ENCODE measurements at places on chromosomes 6 and 20. TPM values are rescaled to one million over a fixed set of nuclear protein-coding genes. Genes with fewer than 3 reads are reported as not detected.

- peak; percentile 84 for DNase-seq
Measured at GRCh38 chr20:49951151-49951550, 15.0 kb downstream of the RNF114 start.

LCA5 gene
- 5.0 TPM for total RNA-seq

BAK1 gene
- total RNA-seq, result 34.0 TPM

GRCh38 chr20:53905019-53905819 lies 165.2 kb downstream of the BCAS1 start:
- no peak for DNase-seq

DNA sequence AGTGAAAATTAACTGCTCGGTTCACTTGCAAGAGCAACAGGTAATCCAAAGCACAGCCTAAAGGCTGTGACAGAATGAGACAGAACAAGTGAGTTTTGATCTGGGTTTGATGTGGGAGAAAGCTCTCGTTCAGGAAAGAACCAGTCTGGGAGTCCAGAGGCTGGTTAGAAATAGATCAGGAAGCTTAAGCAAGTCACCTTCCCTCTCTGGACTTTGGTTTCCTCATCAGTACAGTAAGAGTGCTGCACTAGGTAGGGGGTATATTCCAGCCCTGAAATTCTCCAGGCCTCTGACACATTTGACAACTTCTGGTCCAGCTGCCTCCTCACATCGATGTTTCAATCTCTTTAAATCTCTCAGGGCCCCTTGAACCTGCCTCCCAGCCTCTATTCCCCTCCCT lies 33.7 kb upstream of the MDGA1 start:
- no peak for DNase-seq

MOXD1 gene
- total RNA-seq, result 207 TPM

DNA sequence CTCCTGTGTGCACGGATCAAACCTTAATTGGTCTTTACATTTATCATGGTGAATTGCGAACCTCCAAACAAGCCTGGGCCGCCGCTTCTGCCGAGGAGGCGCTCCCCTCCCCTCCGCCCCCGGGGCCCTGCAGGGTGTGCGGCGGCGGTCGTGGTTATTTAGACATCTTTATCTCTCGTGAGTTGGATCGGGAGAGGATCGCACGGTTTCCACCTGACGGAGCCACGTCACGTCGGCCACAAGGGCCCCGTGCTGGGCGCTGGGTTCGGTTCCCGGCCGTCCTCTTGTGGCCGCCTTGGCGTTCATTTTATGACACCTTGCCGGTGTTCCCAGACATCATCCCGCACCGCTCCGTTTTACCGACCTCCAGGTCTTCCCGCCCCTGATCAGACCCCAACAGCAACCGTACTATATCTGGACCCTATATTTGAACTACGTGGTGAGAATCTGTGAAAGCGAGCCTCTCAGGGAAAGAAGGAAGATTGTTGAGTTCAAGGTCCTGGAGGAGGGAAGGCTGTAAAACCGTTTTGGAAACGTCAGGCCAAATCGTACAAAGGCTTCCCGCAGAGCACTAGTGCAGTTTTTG lies 1.3 kb upstream of the CNR1 start:
- DNase-seq, result no peak

GRCh38 chr6:156795825-156796224 lies 18.6 kb downstream of the ARID1B start:
- DNase-seq, result no peak

- peak; percentile 56 for DNase-seq
Measured at GRCh38 chr6:51045548-51045947, 226.9 kb downstream of the TFAP2B start.

DNA sequence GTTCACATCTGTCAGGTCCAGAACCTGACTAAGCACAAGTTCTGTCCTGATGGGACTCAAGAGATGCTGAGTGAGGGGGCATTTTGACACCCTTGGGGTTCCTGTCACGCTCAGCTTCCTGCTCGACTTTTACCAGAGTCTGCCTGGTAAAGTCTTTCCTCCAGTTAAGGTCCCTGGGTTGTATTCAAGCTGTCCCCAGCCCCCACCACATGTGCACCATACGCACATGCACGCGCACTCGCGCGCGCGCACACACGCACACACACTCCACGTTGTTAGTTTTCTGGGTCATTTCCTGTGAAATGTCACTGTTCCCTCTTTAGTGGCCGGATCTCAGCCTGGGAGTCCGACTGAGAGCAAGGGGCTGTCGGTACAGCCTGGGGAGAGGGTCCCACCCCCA lies 166.1 kb downstream of the GMPR start:
- no peak for DNase-seq

THBS2 gene
- total RNA-seq, result 164 TPM

GRCh38 chr6:165843121-165843520 lies 180.1 kb upstream of the PDE10A start:
- no peak for DNase-seq

C20orf144 gene
- total RNA-seq, result not detected

HDGFL1 gene
- total RNA-seq, result not detected

PGC gene
- total RNA-seq, result not detected

Data from M059J (cell line).